Ureter (tissue), 1 donor: ENCODE measurements at places on chromosomes 4 and X. TPM values are rescaled to one million over a fixed set of nuclear protein-coding genes. Genes with fewer than 3 reads are reported as not detected.

ASB9 gene
- 2.0 TPM for total RNA-seq

GRCh38 chr4:152665691-152666395 lies 14.0 kb downstream of the TMEM154 start:
- no peak for DNase-seq

DNA sequence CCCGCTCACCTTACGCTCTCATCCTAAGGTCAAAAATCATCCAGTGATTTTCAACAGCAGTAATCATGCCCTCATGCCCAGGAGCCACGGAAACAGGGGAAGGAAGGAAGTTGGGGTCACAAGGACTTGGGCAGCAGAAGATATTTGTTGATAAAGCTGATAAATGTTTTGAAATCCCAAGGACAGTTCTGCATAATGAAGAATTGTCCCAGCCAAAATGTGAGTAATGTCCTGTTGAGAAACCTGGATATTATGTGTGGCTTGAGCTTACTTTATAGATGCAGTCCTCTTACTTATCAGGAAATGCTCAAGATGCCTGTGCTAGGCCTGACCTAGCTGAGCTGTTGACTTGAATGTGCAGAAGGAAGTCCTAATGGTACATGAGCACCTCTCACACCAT lies 263.0 kb upstream of the ZFP42 start:
- DNase-seq: no peak

- DNase-seq: no peak
Measured at GRCh38 chr4:16233569-16234177, 7.4 kb upstream of the TAPT1 start.

DNA sequence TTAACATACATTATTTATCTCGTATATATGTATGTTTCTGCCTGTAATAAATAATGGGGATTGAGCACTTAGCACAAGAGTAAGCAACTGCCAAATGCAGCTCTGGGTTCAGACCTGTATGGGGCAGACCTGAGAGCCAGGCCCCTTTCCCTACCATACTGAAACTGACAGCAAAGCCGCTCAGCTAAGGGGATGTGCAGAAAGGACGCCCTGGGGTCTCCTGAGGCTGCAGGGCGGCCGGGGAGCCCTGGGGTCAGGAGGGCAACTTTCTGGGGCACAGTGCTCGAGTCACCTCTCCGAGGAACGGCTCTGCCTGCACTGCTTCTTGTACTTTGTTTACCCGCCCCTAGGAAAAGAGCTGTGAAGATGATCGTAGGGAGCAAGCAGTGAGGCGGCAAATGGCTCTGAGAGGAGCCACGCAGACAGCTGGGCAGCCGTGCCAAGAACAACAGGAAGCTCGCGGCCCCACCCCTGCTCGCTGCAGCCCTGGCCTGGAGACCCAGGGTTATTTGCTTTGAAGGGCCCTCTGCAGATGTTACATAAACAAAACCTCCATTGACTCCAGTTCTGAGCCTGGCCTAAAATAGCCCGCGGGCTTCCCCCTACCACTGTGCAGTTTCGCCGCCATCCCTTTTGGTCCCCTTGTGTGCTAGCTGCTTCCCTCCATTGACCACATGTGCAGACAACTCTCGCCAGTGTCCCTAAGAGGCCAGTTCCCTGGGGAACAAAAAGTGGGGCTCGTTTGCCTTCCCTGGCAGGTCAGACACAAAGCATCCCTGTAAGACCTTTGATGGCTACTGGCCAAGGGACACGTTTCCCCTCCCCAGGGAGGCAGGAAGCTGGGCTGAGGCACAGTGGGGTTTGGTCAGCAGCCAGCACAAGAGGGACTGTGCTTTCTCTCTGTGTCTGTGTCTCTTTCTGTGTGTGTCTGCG lies 111.3 kb upstream of the LNX1 start:
- DNase-seq: peak; percentile 83

GRCh38 chr4:99945718-99946355 lies 581 bp downstream of the DNAJB14 start:
- no peak for DNase-seq
